Activated T-cell treated with anti-CD3 and anti-CD28 coated beads, Interleukin-2, amount 50 U/mL, for 1 hour (primary cell): ENCODE measurements at places on chromosomes 6 and 20.

GRCh38 chr20:37948956-37949355 lies 46.0 kb downstream of the VSTM2L start:
- DNase-seq: no peak

DNA sequence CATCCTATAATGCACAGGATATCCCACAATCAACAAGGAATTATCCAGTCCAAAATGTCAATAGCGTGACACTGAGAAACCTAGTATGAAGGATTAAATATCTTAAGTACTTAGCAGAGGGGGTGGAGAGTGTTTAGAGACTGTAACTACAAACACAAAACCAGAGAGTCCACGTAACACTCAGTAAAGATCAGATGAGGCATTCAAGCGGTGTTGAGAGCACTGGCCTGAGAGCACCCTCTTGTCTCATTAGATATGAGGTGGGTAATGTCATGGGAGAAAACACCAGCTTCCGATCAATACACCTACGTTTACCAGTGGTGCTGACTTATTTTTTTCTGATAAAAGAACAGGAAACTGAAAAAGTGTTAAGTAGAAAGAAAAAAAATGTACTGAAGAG lies 2.3 kb downstream of the FAM184A start:
- DNase-seq: no peak

- no peak for DNase-seq
Measured at GRCh38 chr20:1183153-1183552, 1.6 kb downstream of the TMEM74B start.

GRCh38 chr6:16822529-16822928 lies 61.3 kb upstream of the ATXN1 start:
- DNase-seq: no peak

- no peak for DNase-seq
Measured at GRCh38 chr6:154058963-154059680, 20.1 kb downstream of the OPRM1 start.

DNA sequence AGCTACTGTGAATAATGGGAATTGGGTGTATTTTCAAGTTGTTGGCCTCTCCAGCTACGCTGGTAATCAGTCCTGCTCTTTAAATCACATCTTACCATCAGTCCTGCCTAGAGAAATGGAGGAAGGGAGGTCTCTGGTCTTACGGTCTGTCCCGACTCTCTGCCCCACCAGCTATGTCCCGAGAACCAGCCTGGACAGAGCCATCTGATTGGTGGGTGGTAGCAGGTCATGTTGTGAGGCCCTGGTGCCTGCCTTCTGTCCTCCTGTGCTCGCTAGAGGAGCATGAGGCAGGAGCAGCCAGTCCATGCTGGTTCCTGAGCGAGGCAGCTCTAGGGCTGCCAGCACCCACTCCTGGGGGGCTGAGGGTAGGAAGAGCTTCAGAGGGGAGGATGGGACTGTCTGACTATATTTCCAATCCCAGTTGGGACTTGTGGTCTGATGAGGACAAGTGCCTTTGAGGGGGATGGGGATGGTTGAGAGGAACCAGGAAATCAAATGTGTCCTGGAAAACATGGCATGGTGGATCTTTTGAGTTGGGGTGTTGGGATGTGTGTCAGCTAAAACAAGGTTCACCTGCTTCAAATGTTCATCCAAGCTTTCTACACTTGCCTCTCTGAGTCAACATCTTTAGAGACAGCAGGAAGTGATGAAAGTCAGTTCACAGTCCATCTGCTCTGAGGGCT lies 33.0 kb downstream of the SYNJ2 start:
- peak; percentile 11 for DNase-seq

DNA sequence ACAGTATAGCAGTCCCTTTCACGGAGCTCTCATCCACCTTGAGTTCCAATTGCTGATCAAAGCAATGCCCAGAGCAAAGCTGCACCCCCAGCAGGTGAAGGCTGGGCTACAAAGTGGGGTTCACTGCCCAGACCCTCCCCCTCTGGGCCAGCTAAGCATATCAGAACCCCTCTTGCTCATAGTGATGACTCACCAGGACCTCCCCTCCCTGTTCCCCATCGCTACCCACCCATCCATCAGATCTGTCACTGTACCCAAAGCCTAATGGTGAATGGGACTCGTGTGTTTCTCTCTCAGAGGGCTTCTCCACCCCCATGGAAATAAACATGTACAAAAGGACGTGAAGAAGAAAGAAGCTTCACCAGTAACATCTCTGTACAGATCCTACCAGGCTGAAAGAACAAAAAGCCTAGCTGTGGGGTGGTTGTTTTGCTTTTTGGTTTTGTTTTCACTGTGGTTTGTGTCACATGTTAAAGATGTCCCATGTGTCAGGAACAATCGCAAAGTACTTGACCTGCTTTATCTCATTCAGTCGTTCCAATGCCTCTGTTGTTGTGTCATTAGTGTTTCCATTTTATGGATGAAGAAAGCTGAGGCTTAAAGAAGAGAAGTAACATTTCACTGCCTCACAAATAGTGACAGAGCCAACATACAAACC lies 518.5 kb downstream of the CD83 start:
- no peak for DNase-seq

- no peak for DNase-seq
Measured at GRCh38 chr6:84428300-84428907, 201.0 kb upstream of the CEP162 start.

DNA sequence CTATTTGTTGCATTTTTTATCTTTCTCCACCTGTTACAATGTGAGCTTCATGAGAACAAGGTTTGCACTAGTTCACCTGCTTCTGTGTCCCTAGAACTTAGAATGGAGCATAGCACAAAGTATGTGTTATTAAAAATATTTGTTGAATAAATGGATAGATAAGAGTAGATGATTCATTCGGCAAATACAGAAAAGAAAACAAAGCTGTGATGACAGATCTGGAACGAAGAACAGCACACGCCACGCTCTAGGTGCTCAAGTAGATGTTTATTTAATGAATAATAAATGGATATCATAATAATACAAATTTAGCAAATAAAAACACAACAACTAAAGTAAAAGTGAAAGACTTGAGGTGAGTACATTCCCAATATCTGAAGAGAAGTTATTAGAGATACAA lies 273.1 kb downstream of the HAO1 start:
- no peak for DNase-seq

DNA sequence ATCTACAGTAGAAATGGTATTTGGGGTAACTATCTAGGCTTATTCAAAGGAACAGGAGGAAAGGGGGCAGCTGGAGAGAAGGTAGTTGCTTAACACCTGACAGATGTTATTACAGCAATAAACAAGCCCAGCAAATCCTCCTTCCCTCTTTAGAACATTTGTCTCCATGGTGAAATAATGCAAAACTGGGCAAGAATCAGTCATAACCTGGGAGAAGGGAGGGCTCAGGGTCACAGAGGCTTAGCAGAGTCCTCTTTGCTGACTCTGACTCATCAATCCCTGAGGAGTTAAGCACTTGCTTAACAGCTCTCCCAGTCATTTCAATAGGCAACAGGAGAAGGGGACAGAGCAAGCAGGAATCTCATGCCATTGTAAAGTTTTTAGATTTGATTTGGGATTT lies 230.3 kb downstream of the IBTK start:
- DNase-seq: no peak

GRCh38 chr20:50724851-50725723 lies 6.3 kb upstream of the PARD6B start:
- no peak for DNase-seq

GRCh38 chr6:114281496-114281895 lies 61.3 kb downstream of the HS3ST5 start:
- DNase-seq: no peak

- no peak for DNase-seq
Measured at GRCh38 chr6:34157236-34157830, 11.4 kb upstream of the GRM4 start.

- DNase-seq: peak; percentile 30
Measured at GRCh38 chr20:33209789-33210188, 7.4 kb upstream of the BPIFA3 start.

DNA sequence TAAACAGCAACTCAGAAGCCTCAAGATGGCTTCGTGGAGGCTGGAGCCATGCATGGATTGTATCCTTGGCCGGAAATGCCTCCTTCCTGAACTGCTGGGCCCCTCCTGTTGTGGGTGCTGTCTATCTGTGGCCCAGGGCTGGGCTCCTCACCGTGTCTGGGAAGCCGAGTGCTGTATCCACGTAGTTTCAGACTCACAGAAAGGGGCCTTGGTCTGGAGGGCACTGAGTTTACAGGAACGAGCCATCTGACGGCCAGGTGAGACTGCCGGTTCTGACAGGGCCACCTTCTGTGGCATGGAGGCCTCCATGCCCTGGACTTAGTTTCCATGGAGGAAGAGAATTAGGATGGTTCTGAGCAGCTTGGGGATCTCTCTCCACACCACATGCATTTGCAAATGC lies 142.2 kb downstream of the ERMARD start:
- no peak for DNase-seq

GRCh38 chr6:35381132-35381531 lies 38.8 kb downstream of the PPARD start:
- DNase-seq: no peak

DNA sequence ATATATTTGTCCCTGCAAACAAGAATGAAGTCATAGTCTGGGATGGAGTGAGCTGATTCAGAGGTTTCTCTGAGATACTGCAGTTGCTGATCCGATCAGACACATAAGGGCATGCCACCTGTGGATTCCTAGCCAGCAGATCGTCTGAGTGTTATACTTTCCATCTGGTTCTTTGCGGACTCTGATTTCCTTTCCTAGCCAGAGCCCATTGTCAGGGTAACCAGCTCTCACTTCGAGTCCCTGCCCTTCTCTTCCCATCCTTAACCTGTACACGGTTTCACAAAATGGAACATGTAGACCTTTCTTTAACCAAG lies 100.9 kb downstream of the TMEM200A start:
- no peak for DNase-seq
